ENCODE measurements at places on chromosomes 3 and 15.

GRCh38 chr3:190722181-190722905 is 140.2 kb downstream of the GMNC start:
- DNase-seq, result no peak

- DNase-seq, result no peak
Measured at GRCh38 chr3:169475978-169476698, 187.4 kb downstream of the MECOM start.

GRCh38 chr3:64501298-64501906 is 186.4 kb downstream of the ADAMTS9 start:
- DNase-seq, result no peak

DNA sequence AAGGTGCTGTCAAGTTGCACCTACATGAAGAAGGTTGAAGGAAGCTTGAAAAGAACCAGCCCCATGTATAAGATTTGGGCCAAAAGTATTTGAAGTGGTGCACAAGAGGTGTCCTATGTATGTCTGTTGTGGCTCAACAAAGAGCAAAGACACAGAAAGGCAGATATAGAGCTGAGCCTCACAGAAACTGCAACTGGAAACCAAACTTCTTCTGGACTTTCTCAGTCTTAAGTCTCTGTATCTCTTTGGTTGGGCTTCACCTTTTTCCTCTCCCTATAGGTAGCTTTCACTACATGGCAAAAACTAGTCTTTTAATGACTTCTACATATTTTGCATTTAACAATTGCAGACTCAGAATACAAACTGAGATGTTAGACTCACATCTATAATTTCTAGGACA is 8.8 kb upstream of the CMC1 start:
- no peak for DNase-seq

DNA sequence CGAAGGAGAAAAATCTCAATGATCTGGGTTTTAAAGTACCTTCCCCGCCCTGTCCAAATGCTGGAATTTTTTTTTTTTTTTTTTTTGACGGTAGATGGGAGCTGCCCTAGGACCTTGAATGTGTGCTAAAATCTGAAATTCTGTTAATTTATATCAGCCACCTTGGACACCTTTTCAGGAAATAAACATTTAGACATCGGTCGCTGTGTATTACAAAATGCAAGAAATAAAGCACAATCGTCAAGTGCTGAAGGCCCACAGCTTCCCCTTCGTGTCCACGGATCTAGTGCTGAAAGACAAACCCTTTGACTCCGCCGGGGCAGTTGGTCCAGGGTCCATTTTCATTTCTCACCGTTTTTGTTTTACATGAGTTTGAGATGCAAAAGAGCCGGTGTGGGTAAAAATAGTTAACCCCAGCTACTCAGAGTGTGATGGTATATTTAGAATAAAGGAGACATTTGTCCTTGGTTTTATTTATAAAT is 90.2 kb upstream of the CHD2 start:
- peak; percentile 33 for DNase-seq

DNA sequence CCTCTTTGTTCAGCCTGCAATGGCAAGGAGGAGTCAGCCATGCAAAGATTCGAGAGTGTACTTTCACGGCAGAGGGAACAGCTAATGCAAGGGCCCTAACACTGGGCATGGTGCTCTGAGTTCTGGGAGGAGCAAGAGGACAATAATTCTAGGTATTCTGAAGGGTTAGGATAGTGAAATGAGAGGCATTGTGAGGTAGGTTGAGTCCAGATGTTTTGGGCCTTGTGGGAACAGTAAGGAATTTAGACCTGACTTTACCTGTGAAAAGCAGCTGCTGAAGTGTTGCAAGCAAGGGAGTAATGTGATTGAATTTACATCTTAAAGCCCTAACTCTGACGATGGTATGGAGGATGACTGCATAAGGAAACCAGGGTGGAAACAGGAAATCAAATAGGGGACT is 211.6 kb downstream of the CNTN3 start:
- DNase-seq, result no peak

- DNase-seq, result no peak
Measured at GRCh38 chr15:90212221-90213098, 11.3 kb downstream of the SEMA4B start.

DNA sequence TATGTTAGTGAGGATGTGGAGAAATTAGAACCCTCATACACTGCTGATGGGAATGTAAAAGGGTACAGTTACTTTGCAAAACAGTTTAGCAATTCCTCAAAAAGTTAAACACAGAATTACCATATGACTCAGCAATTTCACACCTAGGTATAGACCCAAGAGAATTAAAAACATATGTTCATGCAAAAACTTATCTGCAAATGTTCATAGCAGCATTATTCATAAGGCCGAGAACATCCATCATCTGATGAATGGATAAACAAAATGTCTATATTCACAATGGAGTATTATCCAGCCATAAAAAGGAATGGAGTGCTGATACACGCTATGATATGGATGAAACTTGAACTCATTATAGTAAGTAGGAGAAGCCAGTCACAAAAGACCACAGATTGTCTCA is 10.3 kb downstream of the SEC13 start:
- no peak for DNase-seq

GRCh38 chr3:128524374-128525299 is 31.6 kb upstream of the GATA2 start:
- DNase-seq, result no peak

DNA sequence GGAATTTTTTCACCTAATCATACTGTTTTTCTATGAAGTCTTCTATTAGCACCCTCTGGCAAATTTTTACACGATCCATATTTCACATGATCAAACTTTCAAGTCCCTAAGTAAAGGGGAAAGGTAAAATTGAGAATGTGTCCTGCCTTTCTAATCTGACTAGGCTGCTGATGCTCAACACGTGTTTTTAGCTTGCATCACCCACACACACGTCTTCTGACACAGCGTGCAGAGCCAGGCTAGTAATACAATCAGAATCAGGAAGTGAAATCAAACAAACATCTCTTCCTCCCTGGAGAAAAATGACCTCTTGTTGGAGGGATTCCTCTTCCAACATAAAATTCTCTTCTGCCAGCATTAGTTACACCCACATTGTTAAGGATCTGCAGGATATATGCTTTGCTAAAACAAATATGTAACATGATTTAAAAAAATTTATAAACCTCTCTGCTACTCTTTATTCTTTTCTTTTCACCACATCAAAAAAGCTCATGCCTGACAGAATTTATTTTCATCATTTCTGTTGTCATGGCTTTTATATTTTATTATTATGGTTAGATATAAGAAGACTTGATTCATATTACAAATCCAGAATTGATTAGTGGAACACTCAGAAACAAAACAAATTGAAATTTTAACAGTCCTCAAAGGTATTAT is 122.4 kb downstream of the RAP2B start:
- peak; percentile 21 for DNase-seq

DNA sequence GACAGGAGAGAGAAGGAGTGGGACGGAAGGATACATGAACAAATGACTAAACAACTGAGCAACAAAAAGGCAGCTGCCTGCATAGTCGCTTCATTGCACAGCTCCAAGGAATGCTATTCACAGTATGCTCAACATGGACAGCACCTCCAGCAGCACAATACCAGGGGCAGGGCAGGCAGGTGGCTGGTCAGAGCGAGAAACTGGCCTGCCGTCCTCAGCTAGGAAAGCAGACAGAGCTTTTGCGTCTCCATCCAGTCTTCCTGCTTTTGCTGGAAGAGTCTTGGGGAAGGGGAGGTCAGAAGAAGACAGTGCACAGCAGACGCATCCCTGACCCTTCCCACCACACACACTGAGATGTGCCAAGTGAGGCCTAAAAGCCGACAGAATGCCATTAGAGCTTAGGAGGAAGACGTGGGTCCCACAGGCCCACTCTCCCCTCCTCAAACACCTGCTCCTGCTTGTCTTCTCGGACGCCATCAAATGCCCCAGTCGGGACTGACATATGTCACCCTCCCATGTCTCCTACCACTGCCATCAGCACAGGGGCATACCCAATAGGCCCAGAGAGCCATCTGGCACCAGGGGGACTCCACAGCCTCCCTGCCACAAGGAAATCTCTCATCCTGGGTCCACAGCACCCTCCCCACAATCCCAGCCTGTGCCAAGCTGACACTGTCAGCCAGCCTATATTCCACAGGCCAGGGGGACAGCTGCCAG is 3.9 kb downstream of the RAB6B start:
- no peak for DNase-seq

DNA sequence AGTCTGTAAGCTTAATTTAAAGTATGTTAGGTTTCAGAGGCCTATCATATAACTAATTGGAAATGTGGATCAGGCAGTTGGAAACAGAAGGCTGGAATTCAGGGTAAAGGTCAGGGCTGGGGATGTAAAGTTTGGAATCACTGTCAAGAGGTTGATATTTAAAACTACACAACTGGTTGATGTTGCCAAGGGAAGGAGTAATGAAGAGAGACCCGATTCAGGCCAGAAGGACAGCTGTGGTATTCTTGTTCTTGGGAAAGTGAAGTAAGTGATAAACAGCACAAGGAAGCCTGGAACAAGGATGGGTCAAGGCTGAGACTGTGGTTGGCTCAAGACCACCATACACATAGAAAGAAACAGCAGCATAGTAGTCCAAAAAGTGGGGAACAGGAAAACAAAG is 654.2 kb downstream of the NTRK3 start:
- DNase-seq, result no peak
